Stimulated activated CD8-positive, alpha-beta memory T cell treated with anti-CD3 and anti-CD28 coated beads, Interleukin-4, amount 100 ng/mL, for 1 hour (primary cell): ENCODE measurements at places on chromosomes 2 and 18.

GRCh38 chr2:68971591-68972231, 2.7 kb upstream of the GKN1 start:
- DNase-seq, result no peak

DNA sequence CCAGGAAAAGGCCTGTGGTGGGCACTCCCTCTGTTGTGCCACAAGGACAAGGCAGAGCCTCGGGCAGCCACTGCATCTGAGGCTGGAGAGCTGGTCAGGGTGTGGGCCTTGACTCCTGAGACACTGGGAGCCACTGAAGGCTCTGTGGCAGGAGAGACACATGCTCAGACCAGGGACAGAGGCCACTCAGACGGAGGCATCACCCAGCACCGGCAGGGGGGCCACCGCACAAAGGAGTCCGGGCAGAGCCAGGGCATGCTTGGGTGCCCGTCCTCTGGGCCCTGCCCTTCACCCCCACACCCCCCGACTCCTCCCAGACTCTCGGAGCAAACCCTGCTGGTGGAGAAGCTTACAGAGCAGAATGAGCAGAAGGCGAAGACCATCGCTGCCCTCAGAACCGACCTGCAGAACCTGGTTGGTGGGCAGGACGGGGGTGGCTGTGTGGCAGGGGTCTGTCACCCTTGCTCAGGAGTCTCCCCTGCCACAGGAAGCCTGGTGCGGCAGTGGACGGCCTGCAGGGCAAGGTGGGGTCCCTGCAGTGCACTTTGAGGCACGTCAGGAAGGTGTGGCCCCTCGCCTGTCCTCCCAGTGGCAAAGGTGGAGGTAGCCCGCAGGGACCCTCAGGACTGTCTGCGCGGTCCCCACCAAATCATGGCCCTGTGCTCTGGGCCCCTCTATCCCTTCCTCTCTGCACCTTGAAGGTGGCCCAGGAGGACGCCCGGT, 26.0 kb downstream of the CROCC2 start:
- no peak for DNase-seq

DNA sequence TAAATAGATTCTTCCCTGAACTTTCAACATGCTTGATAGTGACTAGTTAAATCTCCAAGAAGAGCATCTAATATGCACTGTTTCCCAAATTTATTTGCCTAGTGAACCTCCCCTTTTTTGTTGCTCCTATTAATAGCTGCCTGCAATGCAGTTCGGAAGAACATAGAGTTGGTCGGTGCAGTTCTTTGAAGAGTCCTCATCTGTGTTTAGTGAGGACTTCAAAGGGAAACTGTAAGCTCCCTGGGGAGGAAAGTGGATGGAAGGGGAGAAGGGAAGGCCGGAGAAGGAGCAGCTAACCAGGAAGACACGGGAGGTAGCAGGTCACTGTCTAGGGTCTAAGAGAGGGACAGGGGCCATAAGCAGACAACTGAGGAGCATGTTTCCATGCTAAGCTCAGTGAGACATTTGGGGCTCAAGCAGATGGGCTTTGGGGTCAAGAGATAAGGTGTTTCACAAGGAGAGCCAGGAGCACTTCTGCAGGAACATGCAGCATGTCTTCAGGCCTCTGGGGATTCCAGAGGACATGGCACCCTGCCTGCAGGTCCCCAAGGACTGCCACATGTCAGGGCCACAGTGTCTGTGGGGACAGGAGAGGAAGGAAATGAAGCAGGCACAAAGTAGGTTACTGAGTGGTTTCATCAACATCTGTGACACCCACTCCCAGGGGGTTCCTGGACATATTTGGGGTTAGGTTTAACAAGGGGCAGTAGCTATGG, 48.7 kb upstream of the ANXA4 start:
- no peak for DNase-seq

GRCh38 chr2:51758081-51758480, 726.1 kb upstream of the NRXN1 start:
- no peak for DNase-seq

- no peak for DNase-seq
Measured at GRCh38 chr2:62826953-62827675, 121.6 kb downstream of the EHBP1 start.

DNA sequence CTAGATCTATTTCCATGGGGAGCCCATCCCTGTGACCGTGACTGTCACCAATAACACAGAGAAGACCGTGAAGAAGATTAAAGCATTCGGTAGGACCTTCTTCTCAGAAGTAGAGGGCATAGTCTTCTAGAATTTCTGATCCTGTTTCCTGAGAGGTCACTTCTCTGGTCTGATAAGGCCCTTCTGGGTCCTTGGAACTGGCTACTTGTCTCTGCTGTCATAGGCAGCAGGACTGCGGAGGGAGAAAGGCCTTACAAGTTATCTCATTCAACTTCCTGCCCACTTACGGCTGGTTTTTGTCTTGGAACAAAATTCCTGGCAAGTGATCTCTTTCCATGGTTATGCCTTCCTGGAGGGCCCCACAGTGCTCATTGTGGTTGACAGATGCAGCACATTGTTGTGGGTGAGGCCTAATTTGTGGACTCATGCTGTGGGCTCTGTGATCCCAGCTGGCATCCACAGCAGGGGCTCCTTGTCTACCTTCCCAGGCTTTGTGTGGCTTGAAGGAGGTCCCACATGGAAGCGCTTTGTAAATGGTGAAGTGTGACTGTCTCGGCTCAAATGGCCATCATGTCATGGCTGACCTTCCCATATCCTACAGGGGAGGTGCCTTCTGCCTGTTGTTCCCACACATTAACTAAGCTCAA, 22.0 kb downstream of the SAG start:
- DNase-seq, result no peak

DNA sequence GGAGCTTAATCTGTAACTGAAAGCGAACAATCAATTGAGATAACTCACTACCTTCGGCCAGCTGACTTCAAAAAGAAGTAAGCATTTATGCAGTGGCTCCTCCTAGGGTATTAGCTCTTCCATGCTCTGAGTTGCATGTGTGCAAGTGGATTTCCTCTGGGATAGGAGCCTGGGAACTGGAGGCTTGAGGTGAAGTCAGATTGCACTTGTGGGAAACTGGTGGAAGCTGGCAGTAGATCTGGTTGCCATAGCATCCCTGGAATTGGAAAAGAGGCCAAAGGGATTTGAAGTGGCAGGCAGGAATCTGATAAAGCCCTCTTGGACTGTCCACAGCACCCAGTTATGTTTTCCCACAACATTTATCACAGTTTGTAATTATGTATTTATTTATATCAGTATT, 50.6 kb upstream of the FMNL2 start:
- DNase-seq, result no peak

GRCh38 chr2:18913512-18913911, 324.1 kb upstream of the NT5C1B start:
- DNase-seq, result no peak
